ENCODE measurements at places on chromosomes 1 and 21.

GRCh38 chr1:160774886-160775719, 20.9 kb upstream of the LY9 start:
- H3K27me3 ChIP-seq: no peaks in the 10 kb centered on the region
- H3K4me1 ChIP-seq: peaks cover 15% of the 10 kb centered on the region
- no peak overlapping the region for H3K27ac ChIP-seq
- no peaks in the 10 kb centered on the region for H3K36me3 ChIP-seq

DNA sequence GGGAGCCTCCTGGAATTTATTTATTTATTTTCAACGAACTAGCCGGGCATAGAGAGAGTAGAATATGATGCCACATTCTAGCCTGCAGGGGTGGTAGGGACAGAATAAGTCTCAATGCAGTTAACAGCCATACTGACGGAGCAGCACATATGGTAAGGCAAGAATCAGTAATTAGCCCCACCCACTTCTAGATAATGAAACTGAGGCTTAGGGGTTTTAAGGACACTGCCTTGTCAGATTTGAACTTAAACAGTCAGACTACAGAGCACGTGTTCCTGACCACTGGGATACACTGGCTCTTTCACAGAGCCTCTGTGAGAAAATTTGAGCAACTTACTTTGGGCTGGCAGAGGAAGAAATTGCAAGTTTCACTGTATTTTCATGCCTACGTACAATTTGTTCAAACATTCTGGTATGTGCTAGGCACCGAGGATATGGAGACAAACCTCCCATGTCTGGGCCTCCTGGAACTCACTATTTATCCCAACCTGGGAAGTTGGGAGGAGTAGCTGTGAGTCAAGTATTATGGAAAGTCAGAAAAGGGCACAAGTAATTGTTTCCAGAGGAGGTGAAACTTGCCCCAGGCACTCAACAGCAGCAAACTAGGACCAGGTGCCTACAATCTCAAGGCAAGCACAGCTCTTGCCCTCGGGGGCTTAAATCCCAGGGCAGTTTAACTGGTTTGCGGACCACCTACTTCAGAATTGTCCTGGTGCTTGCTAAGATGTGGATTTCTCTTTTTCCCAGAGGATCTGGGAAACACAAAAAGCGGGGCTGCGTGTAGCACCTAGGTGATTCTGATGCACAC, 1.6 kb upstream of the CLIC4 start:
- no peak for DNase-seq
- no peaks in the 10 kb centered on the region for H3K27me3 ChIP-seq
- H3K36me3 ChIP-seq: no peaks in the 10 kb centered on the region
- peaks cover 15% of the 10 kb centered on the region for H3K4me1 ChIP-seq
- no peak overlapping the region for H3K4me3 ChIP-seq
- H3K27ac ChIP-seq: no peak overlapping the region

DNA sequence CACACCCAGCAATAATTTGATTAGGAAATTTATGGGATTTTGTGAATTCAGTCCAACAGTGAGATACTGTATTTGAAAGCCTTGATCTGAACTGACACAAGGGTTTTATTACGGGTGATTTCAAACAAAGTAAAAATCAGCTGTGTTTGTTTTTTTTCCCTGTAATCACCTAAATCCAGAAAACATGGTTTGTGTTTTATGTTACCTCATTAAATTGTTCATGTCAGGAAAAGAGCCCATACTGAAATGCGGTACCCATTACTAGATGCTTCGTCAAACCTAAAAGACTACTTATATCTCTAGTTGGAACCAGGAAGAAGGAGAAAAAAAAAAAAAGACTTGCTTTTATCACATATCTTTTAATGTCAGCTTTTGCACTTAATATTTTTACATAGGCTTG, 811.9 kb upstream of the RGS18 start:
- no peaks in the 10 kb centered on the region for H3K27me3 ChIP-seq
- no peak for DNase-seq
- no peaks in the 10 kb centered on the region for H3K36me3 ChIP-seq
- H3K4me1 ChIP-seq: no peaks in the 10 kb centered on the region
- no peak overlapping the region for H3K27ac ChIP-seq
- no peak overlapping the region for H3K4me3 ChIP-seq

- no peak overlapping the region for H3K4me3 ChIP-seq
- no peak overlapping the region for H3K27ac ChIP-seq
Observed at GRCh38 chr1:24470592-24470991, 32.0 kb upstream of the RCAN3 start.

- H3K27me3 ChIP-seq: no peaks in the 10 kb centered on the region
- H3K4me3 ChIP-seq: no peak overlapping the region
- H3K36me3 ChIP-seq: no peaks in the 10 kb centered on the region
- H3K27ac ChIP-seq: no peak overlapping the region
- no peak for DNase-seq
Observed at GRCh38 chr1:61171974-61172373, 89.6 kb downstream of the NFIA start.

DNA sequence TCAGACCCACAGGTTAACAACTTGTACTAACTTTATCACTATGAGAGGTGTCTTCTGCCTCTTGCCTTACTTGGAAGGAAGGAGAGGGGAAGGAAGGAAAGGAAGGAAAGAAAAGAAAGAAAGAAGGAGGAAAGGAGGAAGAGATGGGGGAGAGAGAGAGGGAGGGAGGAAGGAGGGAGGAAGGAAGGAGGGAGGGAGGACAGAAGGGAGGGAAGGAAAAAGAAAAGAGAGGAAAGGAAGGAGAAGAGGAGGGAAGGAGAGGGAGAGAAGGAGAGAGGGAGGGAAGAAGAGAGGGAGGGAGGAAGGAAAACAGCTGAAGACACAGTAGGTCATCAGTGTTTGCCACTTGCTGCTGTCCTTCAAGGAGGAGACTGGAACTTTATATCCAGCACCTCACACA, 5.3 kb upstream of the SIPA1L2 start:
- no peak overlapping the region for H3K4me3 ChIP-seq
- peaks cover 6% of the 10 kb centered on the region for H3K27me3 ChIP-seq
- no peak overlapping the region for H3K27ac ChIP-seq
- no peak for DNase-seq

DNA sequence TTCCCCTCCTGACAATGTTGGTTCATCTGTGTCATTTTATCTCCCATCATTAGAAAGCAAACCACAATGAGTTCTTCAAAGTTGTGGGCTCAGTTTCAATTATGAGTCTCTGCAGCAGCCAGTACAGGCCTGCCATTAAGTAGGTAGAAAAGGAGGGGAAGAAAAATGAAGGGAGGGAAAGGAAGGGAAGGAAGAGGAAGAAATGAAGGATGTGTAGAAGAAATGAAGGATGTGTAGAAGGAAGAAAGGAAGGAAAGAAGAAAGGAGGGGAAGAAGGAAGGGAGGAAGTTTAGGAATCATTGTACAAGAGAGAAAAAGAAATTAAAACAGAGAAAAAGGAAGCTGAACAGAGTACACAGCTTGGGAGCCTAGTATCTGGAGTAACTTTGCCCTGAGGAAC, 498.3 kb upstream of the DAB1 start:
- H3K4me3 ChIP-seq: no peak overlapping the region
- no peak overlapping the region for H3K27ac ChIP-seq
- DNase-seq: no peak
- no peaks in the 10 kb centered on the region for H3K36me3 ChIP-seq

DNA sequence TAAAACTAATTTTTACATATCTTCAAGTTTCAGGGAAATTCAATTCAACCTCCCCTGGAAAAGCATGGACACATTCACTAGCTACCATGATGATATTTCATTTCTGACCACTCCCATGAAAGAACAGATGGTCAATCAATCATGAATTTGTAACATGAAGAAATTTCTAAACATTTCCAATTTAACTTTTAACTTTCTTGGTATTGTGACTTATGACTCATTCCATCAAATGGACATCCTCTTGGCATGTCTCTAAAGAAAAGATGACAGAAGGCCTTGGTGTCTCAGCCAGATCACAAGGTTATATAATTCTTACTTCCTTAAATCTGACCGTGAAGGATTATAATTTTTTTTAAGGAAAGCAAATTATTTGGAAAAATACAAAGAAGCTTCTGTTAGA, 10.5 kb upstream of the MCOLN3 start:
- H3K36me3 ChIP-seq: no peaks in the 10 kb centered on the region

- H3K27ac ChIP-seq: no peak overlapping the region
- no peak for DNase-seq
- H3K4me3 ChIP-seq: no peak overlapping the region
- no peaks in the 10 kb centered on the region for H3K36me3 ChIP-seq
Observed at GRCh38 chr1:100760511-100760910, 41.0 kb downstream of the VCAM1 start.

DNA sequence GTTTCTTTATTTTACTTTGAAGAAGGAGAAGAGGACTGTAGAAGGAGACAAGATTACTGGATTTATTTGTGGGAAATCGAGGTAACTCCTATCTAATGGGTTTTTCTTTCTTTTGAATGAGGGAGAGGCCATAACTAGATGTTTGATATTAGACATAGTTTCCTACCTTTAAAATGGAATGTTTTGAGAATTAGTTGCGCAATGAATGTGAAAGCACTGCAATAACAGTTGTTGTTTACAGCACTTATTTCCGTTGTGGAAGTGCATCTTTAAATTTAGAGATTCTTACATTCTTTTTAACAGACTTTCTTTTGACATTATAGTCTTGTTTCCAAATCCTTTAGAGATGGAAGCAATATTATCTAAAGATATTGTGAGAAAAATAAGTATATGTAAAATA, 229.0 kb downstream of the SRGAP2C start:
- no peaks in the 10 kb centered on the region for H3K36me3 ChIP-seq
- DNase-seq: no peak
- H3K27me3 ChIP-seq: no peaks in the 10 kb centered on the region
- H3K4me1 ChIP-seq: peaks cover 3% of the 10 kb centered on the region

DNA sequence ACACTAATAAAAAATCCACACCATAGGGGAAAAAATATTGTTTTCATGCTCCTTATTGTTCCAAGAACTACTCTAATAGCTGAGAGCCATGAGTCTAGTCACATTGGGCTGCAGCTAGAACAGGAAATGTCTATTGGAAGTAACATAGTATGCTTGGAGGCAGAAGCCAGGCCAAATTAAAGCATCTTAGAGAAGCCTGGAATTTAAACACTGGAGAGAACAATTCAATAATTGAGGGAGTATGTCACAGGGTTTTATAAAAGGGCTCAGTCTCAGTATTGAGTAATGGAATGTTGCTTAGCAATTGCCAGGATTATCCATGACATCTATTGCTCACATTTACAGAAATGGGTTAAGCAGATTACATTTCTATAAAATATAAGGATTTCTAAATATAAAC, 471.3 kb downstream of the LMO4 start:
- no peak overlapping the region for H3K4me3 ChIP-seq
- no peaks in the 10 kb centered on the region for H3K4me1 ChIP-seq
- H3K36me3 ChIP-seq: no peaks in the 10 kb centered on the region
- no peak overlapping the region for H3K27ac ChIP-seq
- DNase-seq: no peak

- no peaks in the 10 kb centered on the region for H3K36me3 ChIP-seq
- peaks cover 15% of the 10 kb centered on the region for H3K4me1 ChIP-seq
- H3K27ac ChIP-seq: no peak overlapping the region
Observed at GRCh38 chr1:240663169-240663879, 51.4 kb upstream of the GREM2 start.

- H3K27me3 ChIP-seq: no peaks in the 10 kb centered on the region
- H3K27ac ChIP-seq: no peak overlapping the region
- no peaks in the 10 kb centered on the region for H3K36me3 ChIP-seq
- no peak overlapping the region for H3K4me3 ChIP-seq
Observed at GRCh38 chr1:14549897-14550620, 48.4 kb upstream of the KAZN start.

GRCh38 chr1:174265282-174265681, 106.0 kb downstream of the RABGAP1L start:
- H3K4me1 ChIP-seq: no peaks in the 10 kb centered on the region
- H3K36me3 ChIP-seq: no peaks in the 10 kb centered on the region
- no peak for DNase-seq

DNA sequence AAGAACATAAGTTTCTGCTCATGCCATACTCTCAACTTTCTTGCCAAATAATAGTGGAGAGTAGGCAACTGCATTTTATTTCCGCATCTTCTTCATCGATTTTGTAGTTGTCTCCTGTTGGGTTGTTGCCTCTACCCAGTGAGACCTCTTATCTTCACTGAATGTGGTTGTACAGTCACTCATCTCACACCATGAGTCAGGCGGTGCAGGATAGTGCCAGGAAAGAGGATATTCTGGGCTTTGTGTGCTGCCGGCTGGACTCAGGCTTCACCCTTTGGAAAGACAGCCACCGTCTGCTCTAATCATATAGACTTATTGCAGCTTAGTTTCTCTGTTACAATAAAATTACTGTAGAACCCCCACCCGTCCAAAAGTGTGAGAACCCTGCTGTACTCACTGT, 154.3 kb upstream of the USP24 start:
- no peaks in the 10 kb centered on the region for H3K36me3 ChIP-seq
- H3K4me3 ChIP-seq: no peak overlapping the region
- no peak for DNase-seq
- H3K27ac ChIP-seq: no peak overlapping the region
- no peaks in the 10 kb centered on the region for H3K4me1 ChIP-seq
- H3K27me3 ChIP-seq: peaks cover 2% of the 10 kb centered on the region
